Retina (tissue), 1 donor: ENCODE measurements at places on chromosomes 16 and 17.

DNA sequence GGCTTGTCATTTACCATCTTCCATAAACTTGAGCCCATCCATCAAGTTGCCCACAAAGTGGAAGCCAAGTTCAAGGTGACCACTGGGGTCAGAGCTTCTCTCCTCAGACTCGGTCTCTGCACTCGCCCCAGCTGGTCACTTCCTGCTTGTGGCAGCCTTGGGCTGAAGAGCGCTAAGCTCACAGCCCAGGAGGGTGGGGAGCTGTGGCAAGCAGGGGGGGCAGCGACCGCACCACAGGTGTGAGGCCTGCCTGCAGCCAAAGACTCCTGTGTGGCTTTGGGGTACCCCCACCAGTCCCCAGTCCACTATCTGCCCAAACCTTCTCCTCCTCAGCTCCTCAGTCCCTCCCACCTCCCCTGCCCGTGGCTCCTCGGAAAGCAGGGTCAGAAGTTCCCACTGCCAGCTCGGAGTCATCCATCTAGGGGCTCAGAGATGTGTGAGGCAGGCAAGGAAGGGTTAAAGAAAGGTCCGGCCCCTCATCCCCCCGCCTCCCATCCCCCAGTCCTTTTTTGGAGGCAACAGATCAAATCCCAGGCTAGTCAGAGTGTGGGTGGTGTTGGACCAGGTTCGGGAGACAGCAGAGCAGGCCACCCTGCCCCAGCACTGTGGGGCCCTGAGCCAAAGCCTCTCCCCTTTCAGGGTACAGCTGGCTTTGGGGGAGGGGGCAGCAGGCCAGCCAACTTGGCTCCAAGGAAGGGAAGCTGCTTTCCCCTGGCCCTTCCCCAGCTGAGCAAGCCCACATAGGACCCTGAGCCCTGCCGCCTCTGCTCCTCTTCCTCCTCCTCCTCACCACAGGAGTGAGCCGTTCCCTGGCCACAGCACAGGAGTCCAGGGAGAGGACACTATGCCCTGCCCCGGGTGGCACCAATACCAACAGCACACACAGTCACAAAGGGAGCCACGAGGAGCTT, 3.2 kb downstream of the CSF3 start:
- DNase-seq: no peak

- DNase-seq: no peak
These were observed 3.2 kb upstream of the PRSS21 start for GRCh38 chr16:2813771-2814221.

- DNase-seq: no peak
These were observed 17.5 kb downstream of the TMEM132E start for GRCh38 chr17:34596920-34597319.

DNA sequence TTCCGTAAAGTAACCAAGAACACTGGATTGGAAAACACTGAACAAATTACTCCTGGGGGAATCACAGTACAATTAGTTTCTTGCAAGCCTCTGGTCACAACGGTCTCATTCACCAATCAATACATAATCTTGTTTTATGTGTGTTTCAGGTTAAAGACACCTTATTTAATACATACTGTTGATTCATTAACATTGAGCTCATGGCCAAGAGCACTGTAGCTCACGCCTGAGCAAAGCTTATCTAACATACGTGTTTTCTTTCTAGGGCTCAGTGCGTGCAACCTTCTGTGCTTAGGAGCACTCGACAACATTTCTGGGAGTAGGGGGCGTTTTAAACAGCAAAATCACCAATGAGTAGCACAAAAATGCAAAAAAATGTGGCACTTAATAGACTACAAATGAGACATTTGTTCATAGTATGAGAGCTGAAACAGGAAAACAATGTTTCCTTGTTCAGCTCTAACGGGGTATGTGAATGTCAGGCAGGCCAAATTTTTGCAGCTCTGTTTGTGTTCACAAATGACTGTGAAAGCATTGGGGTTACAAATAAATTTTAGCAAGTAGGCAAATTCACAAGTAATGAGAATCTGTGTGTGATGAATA, 206.2 kb downstream of the CNTNAP4 start:
- DNase-seq: no peak

- DNase-seq: no peak
These were observed 40.4 kb downstream of the NXPH3 start for GRCh38 chr17:49616086-49616485.

- no peak for DNase-seq
These were observed 3.1 kb upstream of the PERCC1 start for GRCh38 chr16:1427473-1428461.

- DNase-seq: no peak
These were observed 511.1 kb downstream of the CDH13 start for GRCh38 chr16:83137894-83138293.

DNA sequence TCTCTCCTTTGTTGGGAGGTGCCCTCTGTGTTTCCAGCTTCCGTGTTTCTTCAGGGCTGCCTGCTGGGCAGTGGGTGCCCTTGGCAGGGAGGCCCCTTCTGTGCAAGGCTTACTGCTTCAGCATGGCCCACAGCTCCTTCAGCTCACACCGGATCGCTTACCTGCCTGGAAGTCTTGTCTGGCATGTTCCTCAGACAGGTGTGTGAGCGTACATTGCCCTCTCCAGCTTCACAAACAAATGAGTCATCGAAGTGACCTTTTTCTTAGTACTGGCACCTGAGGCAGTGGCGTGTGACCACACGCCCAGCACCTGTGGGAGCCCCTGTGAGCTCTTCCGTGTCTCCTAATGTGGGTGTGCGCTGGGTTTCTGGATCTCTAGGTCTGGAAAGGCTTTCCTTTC, 3.5 kb downstream of the RAB40C start:
- no peak for DNase-seq

- no peak for DNase-seq
These were observed 24.1 kb downstream of the GNPTG start for GRCh38 chr16:1375741-1376410.

GRCh38 chr17:60060474-60060873, 18.2 kb downstream of the HEATR6 start:
- DNase-seq: no peak

DNA sequence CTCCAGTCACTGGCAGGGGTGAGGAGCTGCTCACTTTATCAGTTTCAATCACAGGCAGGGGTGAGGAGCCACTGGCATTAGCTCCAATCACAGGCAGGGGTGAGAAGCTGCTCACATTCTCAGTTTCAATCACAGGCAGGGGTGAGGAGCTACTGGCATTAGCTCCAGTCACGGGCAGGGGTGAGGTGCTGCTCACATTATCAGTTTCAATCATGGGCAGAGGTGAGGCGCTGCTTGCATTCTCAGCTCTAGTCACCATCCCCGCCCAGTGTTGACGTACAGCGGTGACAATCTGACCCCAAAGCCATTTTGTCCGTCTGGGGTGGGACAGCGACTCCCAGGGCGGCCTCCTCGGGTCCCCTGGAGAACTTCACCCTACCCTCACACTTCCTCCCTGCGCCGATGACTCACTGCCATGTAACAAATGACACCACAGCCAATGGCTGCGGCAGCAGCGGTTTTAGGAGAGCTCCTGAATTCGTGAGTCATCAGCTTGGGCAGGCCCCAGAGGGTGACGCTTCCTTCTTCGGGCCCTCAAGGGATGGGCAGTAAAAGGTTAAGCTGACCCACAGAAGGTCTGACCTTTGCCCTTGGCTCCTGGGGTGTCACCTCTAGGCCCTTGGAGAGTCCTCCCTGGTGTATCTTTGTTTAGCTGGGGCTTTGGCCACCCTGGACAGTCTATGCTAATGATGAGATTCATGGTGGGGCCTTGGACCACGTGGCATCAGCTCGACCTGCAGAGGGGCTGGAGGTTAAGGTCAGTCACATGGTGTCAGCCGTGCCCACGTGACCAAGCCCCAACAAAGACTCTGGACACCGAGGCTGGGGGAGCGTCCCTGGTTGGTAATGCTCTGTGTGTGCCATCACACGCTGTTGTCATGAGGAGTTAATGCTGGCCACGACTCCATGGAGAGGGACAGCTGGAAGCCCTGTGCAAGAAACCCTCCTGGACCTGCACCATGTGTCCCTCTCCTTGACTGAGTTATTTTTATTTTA, 171.7 kb downstream of the C16orf95 start:
- no peak for DNase-seq

GRCh38 chr16:83470416-83470815, 337.4 kb upstream of the HSBP1 start:
- DNase-seq: no peak

- no peak for DNase-seq
These were observed 11.6 kb downstream of the CUEDC1 start for GRCh38 chr17:57943645-57944044.

DNA sequence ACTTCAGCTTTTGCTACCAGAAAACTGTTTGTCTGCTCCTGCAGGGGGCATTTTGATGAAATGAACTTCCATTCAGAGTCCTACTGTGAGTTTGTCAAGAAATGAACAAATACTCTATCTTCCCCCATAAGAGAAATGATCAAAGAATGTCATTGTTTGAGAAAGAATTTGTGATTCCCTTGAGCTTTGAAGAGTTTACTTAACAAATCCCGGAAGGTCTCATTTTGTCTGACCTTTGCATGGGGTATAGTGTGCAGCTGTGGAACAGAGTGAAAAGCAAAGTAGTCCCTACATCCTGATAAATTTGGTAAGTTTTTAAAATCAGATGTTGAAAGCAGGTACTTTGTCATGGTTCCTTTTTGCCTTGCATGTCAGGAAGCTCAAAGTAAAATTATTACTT, 178.0 kb downstream of the ABCC12 start:
- DNase-seq: no peak

DNA sequence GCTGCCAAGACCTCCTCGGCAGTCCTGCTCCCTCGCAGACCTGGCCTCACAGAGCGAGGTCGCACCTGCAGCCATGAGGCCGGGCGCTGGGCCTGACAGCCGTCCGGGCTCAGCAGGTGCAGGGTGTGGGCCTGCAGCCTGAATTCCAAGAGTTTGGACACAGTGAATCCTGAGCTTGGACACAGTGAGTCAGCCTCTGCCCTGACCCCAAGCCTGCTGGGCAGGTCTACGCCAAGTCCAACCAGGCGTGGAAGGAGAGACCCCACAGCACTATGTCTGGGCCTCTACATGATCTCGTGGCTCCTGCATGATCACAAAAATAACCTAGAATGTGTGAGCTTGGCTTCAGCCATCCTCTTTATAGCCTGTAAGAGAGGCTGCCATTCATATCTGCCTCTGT, 121.0 kb downstream of the C16orf95 start:
- no peak for DNase-seq

DNA sequence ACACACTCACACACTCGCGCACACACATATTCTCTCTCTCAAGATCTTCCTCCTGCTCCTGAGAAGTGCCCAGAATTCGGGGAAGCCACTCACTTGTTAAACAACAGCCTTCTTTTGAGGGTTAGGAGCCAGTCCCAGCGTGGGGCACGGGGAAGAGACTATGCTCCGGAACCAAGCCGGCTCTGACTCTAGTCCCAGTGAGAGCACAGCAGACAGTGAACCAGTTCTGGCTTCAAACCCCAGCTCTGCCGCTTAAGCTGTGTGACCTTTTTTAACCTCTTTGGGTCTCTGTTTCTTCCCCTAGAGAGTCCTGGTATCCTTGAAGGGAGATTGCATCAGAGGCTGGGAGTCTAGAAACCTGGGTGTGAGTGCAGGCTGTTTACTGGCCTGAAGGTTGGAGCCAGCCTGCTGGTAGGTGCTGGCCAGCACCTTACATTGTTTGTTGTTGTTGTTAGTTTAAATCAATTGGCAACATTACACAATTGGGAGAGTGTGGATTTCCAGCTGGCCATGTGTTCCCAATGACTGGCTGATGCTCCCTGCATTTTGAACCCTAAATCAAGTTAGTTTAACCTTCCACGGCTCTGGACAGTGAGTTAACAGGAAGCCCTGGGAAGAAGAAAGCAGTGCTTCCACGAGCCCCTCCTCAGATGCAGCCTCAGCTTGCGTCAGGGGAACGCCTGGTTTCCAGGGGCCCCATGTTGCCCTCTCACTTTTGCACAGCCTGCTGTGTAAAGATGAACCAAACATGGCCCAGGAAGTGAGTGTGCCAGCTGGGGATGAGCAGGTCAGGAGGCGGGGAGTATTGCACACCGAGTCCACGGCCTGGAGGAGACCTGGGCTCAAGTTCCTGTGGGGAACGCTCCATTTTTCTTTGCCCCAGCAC, 71.5 kb downstream of the GAS7 start:
- peak; percentile 48 for DNase-seq

DNA sequence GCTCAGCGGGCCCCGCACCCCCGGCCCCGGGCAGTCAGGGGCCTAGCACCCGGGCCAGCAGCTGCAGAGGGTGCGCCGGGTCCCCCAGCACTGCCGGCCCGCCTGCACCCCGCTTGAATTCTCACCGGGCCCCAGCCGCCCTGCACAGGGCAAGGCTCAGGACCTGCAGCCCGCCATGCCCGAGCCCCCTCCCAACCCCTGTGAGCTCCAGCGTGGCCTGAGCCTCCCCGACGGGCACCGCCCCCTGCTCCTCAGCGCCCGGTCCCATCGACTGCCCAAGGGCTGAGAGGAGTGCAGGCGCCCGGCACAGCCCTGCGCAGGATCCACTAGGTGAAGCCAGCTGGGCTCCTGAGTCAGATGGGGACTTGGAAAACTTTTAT, 1.7 kb upstream of the BRCA1 start:
- no peak for DNase-seq

DNA sequence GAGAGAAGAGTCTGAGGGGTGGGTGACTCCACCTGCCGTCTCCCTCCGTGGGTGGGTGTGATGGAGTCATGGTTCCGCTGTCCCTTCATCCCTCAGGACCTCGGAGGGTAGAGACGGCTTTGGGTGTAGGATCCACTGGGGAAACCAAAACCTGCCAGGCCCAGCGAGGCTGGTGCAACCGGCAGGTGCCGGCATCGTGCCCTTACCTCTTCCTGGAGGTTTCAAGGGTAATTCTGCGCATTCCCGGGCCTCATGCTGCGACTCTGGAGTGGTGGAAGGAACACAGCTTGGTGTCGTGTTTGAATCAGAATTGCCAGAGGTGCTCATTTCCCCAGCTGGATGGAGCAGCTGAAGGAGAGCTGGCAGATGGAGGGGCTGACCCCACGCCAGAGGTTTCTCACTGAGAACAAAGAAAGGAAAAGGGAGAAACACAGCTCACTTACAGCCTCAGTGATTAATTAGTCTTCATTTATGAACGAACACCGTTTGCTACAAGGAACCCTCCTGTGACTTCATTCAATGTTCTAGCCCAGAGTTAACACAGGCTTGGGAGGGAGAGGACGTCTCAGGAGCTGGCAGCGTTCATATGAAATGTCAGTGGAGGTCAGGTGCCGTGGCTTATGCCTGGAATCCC, 16.3 kb upstream of the ATP2A3 start:
- no peak for DNase-seq

- DNase-seq: no peak
These were observed 23.6 kb downstream of the ZNF469 start for GRCh38 chr16:88406096-88407041.

DNA sequence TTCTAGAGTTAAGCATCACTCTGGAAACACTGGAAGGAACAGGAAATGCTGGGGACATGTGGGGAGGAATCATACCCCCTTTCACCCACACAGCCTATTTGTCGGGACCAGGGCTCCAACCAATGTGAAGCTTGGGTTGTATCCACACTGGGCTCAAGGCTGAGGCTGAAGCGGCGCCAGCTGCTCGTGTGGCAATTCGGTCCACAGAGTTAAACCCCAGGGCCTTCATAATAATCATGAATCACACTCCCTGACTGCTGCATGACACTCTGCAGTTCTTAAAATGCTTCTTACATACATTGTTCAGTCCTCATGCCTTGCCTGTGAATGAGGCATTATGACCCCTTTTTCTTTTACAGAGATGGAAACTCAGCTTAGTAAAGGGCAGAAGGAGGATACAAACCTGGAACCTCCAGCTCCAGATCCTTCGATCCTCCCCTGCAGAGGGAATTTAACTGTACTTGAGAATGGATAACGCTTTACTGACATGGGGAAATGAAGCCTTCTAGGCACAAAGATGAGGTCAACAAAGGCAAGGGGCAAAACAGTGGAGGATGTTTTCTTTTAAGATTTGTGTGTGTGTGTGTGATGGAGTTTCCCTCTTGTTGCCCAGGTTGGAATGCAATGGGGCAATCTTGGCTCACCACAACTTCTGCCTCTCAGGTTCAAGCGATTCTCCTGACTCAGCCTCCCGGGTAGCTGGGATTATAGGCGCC, 72.7 kb downstream of the SOX9 start:
- no peak for DNase-seq
